ENCODE measurements at places on chromosomes 2 and 18.

GRCh38 chr2:181760521-181760920 is 80.2 kb upstream of the NEUROD1 start:
- no peak for DNase-seq

- DNase-seq: no peak
Measured at GRCh38 chr2:37148325-37148724, 8.5 kb downstream of the EIF2AK2 start.

GRCh38 chr2:58434692-58435091 is 193.6 kb upstream of the FANCL start:
- DNase-seq: no peak

- no peak for DNase-seq
Measured at GRCh38 chr2:160538559-160539355, 45.1 kb upstream of the RBMS1 start.

GRCh38 chr2:231554748-231555545 is 24.7 kb upstream of the NMUR1 start:
- DNase-seq: no peak

GRCh38 chr2:208256192-208256782 is 1.4 kb upstream of the IDH1 start:
- DNase-seq: peak; percentile 9

DNA sequence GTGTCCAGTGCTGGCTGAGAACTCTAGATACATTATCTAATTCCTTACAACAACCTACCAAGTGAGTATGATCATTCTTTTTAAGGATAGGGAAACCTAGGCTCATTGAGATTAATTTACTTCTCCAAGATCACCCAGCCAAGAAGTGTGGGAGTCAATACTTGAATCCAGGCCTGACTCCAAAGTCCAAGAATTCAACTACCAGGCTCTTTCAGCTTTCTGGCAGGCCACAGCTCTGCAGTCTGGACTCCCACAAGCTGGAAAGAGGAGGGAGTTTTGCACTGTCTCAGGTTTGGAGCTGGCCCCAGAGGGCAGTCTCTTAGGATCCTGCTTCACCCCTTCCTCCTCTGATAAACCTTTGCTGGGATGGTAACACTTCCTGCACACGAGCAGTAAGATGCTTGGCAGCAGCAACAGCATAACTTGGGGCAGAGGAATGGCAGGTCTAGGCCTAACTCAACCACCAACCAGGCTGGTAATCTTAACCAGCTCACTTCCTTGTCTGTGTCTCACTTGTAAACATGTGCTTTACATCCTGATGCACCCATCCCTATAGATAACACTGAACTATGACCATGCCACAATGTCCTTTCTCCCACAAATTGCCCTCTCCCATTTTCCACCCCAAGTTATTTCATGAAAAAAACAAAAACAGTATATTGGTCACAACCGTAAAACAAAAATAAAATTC is 111.1 kb upstream of the ACAA2 start:
- no peak for DNase-seq

GRCh38 chr2:95328358-95329125 is 31.4 kb downstream of the KCNIP3 start:
- DNase-seq: no peak

GRCh38 chr2:95573866-95574265 is 17.9 kb upstream of the TRIM43 start:
- no peak for DNase-seq

DNA sequence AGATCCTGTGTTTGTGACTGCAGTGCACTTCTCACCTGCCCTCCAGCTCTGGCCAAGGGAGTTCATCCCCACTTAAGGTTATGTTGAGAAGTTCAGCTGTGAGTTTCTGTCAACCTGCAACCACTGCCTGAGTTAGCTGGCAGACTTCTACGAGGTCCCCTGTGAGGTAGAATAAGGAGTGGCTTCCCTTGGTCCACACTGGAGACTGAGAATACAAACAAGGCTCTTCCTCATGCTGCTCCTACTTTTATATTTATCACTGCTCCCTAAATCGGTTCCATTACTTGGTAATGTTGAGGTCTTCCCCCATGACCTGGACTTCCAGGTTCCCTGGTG is 353.2 kb upstream of the CWC22 start:
- DNase-seq: no peak

DNA sequence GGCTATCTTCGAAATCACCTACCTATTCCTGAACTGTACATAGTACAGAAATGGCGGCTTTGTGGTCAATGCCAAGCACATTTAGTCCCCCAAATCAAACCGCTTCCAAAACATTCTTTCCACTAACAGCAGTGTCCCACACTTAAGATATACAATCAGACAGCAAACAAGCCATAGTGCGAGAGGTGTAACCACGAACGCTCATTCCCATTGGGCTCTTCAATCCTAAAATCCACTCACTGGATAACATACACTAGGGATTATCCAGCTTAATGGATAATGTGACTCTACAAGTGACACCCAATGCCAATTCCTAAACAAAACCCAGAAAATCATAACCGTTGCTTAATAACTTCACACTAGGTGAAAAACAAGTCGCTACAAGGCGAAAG is 2.0 kb downstream of the XPO1 start:
- no peak for DNase-seq

GRCh38 chr2:1950474-1950873 is 206.2 kb upstream of the PXDN start:
- DNase-seq: no peak

- no peak for DNase-seq
Measured at GRCh38 chr18:61929881-61930640, 37.3 kb upstream of the RNF152 start.

DNA sequence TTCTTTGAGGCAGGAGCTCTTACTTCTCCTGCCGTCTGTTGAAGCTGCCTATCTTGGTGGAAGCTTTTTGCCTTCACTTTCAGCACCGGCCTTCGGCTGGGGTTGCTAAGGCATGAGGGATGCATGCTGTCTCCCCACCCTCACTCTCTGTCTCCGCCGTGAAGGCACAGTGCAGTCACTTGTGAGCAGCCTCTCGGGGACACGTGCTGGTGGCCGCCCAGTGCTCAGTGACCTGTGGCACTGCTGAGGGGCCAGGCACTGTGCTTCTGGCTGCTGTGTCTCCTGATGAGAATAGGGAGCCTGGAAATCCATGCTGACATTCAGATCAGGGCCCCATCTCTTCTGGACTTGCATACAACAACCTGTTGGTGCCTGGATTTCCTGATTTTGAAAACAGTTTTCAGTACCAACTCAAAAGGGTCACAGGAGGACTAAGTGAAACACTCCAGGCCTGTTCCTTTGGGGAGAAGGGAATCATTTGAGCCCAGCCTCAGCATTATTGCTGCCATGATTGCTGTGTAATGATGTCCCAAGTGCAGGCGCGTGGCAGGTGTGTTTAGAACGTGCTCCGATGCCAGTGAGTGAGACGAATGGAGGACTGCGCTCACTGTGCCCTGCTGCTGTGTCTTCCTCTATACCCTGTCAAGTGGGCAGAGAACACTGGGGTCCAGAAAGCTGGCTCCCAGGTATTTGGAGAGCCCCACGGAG is 218.1 kb downstream of the SEPTIN10 start:
- no peak for DNase-seq

DNA sequence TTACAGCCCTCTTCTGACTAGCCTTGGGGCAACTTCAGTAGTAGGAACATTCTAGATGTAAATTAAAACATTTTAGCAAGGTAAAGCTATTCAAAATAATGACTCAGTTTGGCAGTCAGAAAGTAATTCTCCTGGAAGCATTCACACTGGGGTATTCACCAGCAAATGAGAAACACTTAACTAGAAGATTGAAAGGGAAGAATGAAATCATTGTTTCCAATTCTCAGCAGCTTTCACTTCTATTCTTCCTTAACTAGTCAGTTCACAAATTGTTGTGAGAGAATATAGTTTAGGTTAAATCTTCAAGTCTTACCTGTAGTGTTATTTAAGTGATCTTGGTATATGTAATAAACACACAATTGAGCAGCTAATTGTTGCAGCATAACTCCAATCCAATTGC is 1135.6 kb upstream of the FAM98A start:
- DNase-seq: no peak

DNA sequence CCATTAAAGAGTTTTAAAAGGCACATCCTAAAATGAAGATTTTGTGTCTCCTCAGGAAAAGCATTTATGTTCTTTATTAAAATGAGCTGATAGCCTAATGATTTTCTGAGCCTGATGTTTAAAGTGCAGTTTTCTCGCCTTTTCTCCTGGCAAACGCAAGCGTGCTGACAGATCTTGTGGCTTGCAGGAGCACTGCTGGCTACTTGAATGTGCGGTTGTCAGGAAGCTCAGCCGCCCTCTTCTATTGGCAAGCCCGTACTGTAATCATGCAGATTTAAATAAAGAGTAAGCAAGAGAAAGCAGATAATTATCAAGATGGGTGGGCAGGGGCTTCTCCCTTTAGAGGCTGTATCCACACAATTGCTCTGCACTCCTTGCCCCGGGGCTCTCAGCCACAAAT is 139.5 kb upstream of the SPHKAP start:
- no peak for DNase-seq

GRCh38 chr2:19369341-19369955 is 11.0 kb upstream of the OSR1 start:
- DNase-seq: no peak

- DNase-seq: no peak
Measured at GRCh38 chr2:205745661-205746419, 63.5 kb downstream of the NRP2 start.

GRCh38 chr18:56377231-56377630 is 261.2 kb downstream of the TXNL1 start:
- no peak for DNase-seq

- no peak for DNase-seq
Measured at GRCh38 chr2:129302561-129303183, 676.8 kb upstream of the RAB6C start.

- no peak for DNase-seq
Measured at GRCh38 chr18:36665952-36666351, 162.8 kb downstream of the TPGS2 start.

DNA sequence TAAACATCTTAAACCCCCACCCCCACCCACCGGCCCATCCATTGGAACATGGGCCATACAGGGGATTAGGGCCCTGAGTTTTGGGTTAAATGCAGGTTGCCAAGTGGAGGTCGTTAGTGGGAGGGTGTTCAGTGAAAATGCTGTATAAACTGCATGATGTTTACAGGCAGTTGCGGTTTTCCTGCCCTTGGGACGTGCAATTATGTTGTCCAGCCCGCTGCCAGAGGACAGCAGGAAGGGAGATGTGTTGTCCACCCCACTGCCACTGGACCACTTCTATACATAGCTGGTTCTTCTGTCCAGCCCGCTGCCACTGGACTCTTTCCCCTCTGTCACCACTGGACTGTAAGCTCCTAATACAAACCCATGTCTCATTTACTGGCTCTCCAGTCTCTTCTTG is 2.7 kb upstream of the LAPTM4A start:
- DNase-seq: no peak

- DNase-seq: peak; percentile 74
Measured at GRCh38 chr2:112626604-112627059, 19.1 kb upstream of the SLC20A1 start.

- no peak for DNase-seq
Measured at GRCh38 chr2:26637811-26638310, 3.3 kb downstream of the CIB4 start.

DNA sequence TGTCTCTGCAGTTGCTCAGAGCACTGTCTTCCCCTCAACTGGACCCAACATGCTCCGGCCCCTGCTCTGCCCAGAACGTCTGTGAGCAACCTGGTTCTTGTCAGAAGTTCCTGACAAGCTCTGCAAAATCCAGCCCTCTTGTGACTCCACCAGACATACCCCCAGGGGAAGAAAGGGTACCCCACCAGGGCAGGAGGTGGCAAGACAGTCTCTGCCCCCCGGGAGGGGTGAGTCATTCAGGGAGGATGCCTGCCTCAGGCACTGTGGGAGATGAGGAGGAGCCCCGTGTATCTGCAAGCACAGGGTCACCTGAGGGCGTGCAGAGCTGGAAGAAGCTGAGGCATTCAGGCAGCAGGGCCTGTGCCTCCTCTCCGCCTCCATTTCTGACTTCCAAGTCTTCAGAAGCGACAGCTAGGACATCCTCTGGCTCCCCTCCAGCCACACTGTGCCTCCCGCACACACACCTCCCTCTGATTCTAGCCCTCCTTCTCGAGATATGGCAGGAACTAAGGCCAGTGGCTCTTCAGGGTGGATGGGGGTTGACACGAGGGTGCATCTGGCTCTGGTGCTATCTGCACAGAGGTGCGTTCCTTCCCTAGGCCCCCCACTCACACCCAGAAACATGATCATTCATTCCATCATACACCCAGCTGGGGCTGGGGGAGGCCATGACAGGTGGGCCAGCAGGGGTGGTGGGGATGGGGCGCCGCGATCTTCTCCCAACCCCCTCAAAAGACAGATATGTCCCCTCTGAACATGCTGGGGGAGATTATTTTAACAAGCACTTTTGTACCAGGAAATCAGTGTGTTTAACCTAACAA is 222.2 kb downstream of the CYP26B1 start:
- DNase-seq: no peak
